ENCODE measurements at places on chromosomes 12 and 14.

DNA sequence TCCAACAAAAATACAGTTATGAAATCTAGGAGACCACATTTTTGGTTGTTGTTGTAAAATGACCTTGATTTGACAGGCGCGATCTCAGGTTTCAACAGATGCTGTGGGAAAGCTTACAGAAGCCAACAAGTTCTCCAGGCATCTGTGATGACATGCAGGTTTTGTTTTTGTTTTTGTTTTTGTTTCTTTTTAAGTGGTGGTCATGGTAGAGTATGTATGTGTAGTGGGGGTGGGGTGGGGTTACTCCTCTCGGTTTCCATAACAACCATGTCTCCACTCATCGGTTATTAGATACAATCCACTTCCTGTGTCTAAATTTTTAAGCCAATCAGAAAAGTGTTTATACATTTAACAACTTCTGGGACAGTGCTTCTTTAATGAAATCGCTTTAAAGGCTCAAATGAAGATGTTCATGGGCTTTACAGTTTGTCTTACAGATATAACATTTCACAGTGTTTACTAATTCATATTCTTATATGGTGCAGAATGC, 199.9 kb upstream of the FOXN3 start:
- peak; percentile 67 for DNase-seq

DNA sequence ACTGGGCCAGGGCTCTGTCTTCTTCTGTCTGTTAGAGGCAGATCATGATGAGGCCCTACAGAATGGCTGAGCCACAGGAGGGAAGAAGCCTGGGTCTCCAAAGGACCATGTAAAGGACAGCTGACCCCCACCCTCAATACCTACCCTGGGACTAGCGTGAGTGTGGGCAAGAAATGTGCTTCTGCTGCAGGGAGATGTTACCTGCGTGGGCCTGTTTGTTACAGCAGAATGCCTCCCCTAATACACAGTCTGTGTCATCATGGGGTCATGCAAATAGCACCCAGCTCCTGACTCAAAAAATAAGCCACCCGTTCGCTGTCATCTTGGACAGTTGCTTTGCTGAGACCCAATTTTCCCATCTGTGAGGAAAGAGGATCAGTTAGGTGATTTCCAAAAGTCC, 90.6 kb downstream of the CALM1 start:
- DNase-seq, result no peak

- DNase-seq, result no peak
Observed at GRCh38 chr12:25752710-25753309, 199.7 kb upstream of the LMNTD1 start.

DNA sequence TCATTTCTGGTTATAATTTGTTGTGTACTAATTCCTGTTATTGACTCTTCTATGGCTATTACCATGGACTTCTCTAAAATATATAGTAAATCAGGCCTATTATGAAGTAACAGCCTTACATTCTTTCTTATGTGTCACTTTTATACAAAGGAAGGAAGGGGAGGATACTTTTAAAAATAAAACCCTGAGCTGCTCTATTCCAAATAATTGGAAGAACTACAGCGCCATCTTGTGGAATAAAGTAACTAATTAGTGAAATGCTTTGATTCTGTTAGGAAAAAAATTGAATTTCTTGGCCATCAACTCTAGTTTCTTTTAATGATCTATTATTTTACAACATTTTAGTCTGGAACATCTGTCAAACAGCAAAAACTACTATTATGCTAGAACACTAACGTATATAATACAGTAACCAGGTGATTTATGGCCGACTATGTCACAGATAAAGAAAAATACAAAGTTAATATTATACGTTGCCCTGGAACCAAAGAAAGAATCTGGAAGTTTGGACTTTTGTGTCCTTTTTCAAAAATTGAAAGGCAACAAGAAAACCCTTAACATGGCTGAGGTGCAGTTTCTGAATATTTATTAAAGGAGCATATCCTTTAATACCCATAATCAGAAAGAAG, 55.0 kb upstream of the NELL2 start:
- peak; percentile 50 for DNase-seq

GRCh38 chr12:113271853-113272561, 50.7 kb downstream of the TPCN1 start:
- DNase-seq, result peak; percentile 74

- no peak for DNase-seq
Observed at GRCh38 chr12:109147954-109148353, 31.6 kb downstream of the ACACB start.

DNA sequence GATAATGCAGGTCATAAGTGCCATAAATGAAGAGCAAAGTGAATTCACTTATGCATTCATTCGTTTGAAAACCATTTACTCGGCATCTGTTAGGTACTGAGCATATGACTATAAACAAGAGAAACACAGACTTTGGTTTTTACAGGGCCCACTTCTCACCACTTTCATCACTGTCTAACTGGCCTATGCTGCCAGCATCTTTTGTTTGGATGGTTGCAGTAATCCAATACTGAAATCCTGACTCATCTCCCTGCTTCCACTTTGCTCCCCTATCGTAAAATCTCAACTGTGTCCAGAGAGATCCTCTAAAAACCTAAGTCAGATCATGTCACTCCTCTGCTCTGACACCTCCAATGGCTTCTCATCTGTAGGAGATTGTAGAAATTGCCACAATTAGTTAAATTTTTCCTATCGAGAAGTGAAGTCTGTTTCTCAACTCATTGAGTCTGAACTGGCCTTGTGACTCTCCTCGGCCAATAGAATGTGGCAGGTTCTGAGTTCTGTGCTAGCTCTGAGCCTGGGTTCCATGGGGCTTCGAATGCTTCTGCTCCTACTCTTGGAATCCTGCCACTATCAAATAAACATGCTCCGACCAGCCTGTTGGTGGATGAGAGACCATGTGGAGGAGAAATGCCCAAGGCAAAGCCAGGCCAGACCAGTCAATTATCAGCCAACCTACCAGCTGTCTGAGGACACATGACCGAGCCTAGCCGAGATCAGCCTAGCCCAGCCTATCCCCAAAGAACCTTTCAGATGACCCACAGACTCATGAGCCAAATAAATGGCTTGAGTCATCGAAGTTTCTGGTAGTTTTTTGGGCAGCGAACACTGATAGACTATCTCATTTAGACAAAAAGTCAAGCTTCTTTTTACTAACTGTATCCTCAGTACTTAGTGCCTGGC, 2.2 kb upstream of the BATF start:
- no peak for DNase-seq

- DNase-seq, result no peak
Observed at GRCh38 chr14:100533656-100534485, 53.3 kb downstream of the BEGAIN start.

DNA sequence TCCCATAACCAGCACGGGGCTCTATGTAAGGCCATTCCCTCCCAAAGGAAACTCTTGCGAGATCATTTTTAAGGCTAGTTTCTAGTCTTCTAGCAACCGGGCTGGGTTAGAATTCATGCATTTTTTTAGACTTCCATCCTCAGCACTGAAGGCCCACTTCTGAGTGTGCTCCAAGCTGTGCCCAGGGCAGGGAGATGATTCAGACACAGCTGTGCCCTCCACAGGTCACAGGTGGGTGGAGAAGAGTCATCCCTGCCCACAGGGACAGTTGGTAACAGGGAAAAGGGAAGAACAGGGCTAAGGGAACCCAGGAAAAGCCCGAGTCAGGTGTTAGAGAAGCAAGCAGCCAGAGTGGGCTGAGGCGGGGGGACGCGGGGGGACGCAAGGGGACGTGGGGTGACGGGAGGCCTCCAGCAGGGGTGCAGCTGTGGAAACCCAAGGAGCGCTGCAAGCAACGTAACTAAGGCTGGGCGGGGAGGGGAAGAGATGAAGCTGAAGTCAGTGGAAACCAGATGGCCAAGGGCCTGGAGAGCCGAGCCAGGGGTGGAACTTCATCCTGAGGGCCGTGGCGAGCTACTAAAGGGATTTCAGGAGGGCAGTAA, 27.2 kb upstream of the PPP2R5C start:
- DNase-seq, result no peak

All from GM13976 (cell line).